ENCODE measurements at places on chromosomes 12 and 14.
A peak's percentile ranks its signal among the peaks of the same experiment; 100 is the strongest.

DNA sequence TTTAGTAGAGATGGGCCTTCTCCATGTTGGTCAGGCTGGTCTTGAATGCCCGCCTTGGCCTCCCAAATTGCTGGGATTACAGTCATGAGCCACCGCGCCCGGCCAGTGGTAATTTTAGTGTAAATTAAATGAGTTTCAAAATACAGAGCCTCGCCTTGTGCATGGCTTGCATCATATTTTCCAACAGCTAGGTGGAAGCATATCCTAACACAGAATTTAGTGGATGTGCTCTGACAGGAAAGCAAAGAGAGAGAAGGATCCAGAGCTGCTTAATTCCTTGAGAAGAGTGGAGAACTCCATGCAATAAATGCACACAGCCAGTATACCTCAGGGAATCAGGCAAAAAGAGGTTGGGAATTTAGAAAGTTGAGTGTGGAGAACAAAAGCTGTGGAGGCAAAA, 2.5 kb downstream of the OR6C2 start:
- DNase-seq: no peak

- DNase-seq: no peak
These were observed 3.8 kb upstream of the MYF5 start for GRCh38 chr12:80712866-80713265.

- peak; percentile 67 for DNase-seq
These were observed 1.0 kb downstream of the HIP1R start for GRCh38 chr12:122836027-122836921.

DNA sequence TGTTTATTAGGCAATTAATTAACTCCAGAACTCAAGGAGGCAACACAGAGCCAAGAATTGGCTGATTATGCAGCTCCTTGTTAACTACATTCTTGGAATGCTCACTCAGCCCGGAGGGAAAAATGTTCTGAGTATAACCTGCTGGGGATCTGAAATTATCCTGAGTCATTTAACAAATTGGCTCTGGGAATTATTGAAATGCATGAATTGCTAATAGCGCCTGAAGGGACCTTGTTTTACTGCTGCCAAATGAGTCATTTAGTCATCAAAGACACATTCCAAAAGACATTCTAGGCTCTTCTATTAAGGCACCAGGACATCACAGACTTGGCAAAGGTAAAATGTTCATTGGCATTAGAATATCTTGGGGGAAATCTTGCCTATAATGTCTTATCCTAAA, 13.0 kb downstream of the TMEM52B start:
- peak; percentile 83 for DNase-seq

DNA sequence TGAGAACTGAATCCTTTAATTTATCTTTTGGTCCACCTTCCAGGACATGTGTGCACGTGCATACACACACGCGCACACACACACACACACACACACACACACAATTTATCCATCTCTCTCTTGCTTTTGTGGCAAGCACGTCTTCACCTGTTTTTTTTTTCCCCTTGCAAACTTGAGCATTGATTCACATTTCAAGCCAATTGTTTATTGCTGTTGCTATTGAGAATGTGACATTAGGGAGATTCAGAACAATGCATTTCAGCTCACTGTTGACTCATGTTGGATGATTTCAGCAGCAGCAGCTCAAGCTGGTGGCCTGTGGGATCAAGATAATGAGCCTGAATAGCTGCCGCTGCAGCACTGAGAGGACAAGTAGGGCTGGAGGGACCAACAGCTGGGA, 128.9 kb downstream of the SNAPC1 start:
- peak; percentile 39 for DNase-seq

- peak; percentile 5 for DNase-seq
These were observed 12.1 kb downstream of the CNOT2 start for GRCh38 chr12:70255311-70255710.

DNA sequence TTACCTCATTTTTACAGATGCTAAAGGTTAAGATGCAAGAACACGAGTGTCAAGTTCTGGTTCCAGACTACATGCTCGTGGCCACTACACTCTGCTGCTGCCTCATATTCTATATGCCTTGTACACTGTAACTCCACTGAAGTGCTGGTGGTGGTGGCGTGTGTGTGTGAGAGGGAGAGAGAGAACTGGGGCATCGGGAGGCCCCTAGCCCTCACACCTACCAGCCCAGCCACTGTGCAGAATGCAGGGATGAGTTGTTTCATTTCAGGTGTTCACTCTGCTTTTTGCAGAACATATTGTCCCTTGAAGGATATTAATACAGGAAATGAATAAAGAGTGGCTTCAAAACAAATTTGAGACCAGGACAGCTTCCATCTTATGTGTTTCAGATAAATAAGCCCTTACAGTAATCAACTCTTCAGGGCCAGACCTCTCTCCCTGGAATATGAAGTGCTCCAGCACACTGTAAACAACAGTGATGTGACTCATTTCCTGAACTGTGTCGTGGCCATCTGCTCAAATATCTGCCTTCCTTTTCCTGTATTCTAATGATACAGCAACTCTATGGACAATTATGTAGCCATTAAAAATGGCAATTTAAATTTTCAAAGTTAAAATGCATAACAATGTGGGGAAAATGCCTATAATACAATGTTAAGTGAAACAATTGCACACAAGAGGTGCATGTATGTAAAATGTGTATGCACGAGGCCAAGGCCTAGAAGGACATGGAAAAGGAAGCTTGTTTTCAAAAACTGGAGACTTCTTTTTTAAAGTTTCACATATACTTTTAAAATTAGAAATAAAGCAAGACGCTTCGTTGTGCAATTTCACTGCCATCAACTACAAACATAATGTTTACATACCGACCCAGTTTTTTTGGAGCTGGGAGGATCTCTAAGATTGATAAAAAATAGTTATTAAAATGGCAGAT, 215.4 kb downstream of the PELI2 start:
- DNase-seq: peak; percentile 66

DNA sequence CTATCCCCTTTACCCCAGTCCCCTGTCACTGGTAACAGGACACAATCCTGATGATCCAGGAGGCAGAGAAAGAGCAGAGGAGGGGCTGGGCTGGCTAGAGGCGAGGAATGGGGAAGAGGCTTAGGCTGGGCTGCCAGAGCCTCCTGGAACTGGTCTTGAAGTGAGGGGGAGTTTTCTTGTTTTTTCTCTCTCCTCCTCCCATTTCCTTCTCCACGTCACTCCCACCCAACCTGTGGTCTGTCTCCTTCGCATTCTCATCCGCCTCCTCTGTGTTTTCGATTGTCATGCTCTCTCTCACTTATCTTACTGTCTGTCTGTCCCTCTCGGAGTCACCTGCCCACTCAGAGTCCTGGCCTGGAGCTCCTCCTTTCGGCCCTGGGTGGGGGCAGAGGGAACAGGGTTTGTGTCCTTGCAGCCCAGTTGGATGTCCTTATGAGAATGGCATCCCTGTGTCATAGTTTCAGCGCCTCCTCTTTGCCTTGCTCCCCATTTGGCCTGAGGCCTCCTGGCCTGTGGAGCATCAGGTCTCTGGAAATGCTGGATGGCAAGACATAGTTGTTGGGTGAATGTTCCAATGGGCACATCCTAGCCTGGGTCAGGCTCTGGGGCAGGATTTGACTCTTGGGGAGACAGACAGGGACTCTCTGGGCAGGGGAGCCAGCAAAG, 3.4 kb upstream of the KRT80 start:
- DNase-seq: no peak

DNA sequence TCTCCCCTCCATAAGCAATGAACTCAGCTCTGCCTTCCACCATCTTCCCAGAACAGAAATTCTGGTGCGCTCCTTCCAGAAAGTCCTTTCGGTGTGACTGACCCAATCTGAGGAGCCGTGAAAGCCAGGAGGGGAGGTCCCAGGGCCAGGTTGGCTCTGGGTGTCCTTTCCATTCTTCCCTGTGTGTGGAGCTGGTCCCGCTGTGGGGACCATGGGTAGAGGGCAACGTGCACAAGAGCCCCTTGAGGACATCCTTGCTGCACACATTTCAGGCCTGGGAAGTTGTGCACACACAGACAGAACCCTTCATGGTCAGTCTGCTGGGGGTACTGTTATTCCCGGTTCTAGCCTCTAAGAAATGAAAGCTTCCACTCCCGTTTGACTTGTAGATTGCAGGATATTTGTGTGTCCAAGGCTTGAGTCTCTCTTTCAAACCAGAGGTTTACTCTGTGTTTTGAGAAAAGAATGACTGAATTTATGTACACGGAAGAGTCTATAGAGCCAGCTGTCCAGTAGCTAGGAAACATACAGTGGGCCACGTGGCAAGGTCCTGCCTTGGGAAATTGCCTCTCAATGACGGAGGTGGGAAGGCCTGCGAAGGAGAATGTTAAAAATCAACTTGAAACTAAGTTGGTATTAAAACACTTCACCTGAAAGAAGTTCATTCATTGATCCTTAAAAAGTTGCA, 10.1 kb downstream of the NFKBIA start:
- no peak for DNase-seq

- no peak for DNase-seq
These were observed 143.3 kb downstream of the NTF3 start for GRCh38 chr12:5575232-5575631.

DNA sequence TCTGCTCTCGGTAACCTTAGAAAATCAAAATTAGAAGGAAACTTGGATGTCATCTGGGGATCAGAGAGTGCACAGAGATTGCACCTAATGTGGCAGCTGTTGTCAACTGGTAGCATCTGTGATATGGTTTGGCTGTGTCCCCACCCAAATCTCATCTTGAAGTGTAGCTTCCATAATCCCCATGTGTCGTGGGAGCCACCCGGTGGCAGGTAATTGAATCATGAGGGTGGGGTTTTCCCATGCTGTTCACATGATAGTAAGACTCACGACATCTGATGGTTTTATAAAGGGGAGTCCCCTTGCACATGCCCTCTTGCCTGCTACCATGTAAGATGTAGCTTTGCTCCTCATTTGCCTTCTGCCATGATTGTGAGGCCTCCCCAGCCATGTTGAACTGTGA, 127.7 kb upstream of the SRRM4 start:
- DNase-seq: peak; percentile 7

- no peak for DNase-seq
These were observed 176.0 kb downstream of the ESRRB start for GRCh38 chr14:76551906-76552305.

DNA sequence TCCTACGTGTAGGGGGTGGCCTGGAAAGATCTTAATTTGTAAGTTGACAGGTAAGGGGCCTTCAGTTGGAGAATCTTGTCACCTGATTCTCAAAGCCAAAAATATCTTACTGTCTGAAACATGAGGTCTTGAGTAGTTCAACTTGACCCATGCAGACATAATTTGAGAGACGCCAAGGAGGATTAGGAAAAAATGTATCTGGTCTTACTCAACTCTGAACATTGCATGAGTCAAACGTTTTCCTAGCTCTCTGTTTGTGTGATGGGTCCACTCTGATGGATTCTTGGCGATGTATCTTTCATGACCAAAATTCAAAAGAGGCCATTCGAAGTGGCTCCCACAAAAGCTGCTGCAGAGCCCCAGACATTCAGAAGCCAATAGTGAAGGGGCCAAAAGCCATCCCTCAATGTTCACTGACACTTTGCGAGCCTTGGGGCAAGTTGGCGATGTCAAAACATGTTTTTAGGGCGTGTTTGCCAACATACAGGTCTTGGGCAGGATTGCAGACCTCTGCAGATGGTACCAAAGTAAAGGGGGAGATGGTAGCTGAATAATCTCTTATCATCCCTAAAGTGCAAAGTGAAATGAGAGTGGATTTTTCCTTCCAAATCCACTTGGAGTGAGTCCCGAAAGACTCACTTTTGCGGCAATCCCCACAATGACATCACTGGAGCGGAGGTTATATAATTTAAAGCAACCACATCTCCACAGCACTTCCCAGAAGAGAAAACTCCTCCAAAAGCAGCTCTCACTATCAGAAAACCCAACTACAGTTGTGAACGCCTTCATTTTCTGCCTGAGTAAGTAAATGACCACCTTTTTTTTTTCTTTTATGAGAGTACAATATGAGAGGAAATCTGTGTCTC, at the start of gene BDKRB1:
TSS of gene BDKRB1 (plus strand) at position 710 of the 866 bp plus-strand sequence. CDS start 7,473 bp downstream, outside the sequence.
- DNase-seq: no peak

GRCh38 chr12:130456375-130457199, 118.9 kb downstream of the PIWIL1 start:
- DNase-seq: peak; percentile 9
